ENCODE measurements at places on chromosomes 16 and 17.

DNA sequence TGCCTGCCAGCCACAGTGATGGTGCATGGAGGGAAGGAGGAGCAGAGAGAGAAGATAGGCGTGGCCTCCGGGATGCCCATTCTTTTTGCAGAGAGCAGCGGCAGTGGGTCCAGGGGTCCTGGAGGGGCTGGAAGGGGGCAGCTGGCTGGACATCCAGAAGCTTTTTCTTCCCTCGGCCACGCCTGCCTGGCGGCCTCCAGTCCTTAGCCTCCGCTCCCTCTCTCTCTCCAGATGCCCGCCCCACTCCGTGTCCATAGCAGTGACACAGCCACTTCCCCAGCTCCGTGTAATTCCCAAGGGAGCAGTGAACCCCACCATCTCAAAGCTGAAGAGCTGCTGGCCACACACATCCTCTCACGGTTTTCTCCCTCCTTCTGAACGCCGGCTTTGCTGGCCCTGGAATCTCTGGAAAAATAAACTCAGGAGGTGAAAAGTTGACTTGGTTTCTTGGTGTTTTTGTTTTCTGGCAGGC, 26.3 kb upstream of the CDC42EP4 start:
- DNase-seq, result no peak

DNA sequence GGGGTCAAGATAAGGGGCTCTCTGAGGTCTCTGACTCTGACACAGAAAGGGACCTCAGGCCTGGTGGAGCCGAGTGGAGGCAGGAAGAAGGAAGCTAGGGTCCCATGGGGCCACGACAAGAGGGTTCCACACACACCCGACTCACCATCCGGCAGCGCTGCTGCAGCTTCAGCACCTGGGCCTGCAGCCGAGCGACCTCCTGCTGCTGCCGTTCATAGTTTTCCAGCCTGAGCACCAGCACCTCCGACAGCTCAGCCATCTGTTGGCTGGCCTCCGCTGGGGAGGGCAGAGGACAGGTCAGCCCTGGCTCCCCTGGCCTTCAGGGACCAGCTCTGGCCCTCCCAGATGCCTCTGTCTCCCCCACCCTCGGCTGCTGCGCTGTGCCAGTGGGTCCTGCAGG, 6.4 kb downstream of the HAP1 start:
- no peak for DNase-seq

- peak; percentile 23 for DNase-seq
These were observed 2.1 kb downstream of the SLC16A6 start for GRCh38 chr17:68288804-68289203.

DNA sequence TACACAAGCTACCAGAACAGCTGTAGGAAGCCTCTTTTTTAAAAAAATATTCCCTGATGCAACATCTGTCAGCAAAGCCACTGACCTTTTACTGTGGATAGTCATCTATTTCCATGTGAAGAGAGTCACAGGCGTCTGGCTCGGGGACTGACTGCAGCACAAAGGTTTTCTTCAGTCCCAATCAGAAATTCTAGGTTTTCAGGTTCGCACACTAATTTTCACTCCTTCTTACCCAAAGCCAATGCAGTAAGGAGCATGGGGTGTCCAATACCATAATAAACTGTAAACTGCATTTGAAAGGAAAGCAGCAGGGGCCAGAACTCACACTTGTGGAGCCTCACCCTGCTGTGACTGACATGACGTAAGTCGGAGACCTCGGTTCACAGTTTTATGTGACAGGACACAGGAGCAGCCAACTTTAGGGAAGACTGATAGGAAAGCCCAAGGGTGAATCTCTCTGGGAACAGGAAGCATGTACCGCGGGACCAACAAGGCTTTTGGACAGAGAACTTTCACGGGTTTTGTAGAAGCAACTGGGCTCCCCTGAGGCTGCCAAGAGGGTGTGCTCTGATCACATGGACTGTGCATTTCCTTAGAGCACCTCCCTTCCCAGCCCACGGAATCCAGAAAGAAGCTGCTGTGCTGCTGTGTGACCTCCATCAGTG, 9.1 kb upstream of the TMEM100 start:
- no peak for DNase-seq

- no peak for DNase-seq
These were observed 59.7 kb downstream of the ABCC6 start for GRCh38 chr16:16163571-16163970.

- no peak for DNase-seq
These were observed 3.3 kb upstream of the ZFHX3 start for GRCh38 chr16:73051226-73051625.

- peak; percentile 12 for DNase-seq
These were observed 29.4 kb downstream of the TANC2 start for GRCh38 chr17:62995377-62995885.

Measured in CD4-positive, alpha-beta T cell treated with Interleukin-2 at 100 ng/mL for 4 hours (primary cell).